GM12892 (cell line): ENCODE measurements at places on chromosomes 4 and X.

DNA sequence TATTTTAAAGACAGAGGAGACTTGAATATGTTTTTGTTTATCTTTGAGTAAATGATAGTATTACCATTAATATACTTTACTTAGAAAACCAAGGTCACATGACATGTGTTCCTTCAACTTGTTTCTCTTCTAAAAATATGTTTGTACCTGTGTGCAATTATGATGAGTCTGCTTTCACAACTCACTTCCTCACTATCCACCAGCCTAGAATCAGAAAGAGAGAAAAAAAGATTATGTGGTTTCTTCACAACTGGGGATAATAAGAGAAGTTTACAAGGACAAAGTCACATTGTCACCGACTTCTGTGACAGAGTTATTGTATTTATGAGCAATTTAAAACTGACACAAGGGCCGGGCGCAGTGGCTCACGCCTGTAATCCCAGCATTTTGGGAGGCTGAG lies 1112.1 kb downstream of the RPA4 start:
- DNase-seq: no peak

DNA sequence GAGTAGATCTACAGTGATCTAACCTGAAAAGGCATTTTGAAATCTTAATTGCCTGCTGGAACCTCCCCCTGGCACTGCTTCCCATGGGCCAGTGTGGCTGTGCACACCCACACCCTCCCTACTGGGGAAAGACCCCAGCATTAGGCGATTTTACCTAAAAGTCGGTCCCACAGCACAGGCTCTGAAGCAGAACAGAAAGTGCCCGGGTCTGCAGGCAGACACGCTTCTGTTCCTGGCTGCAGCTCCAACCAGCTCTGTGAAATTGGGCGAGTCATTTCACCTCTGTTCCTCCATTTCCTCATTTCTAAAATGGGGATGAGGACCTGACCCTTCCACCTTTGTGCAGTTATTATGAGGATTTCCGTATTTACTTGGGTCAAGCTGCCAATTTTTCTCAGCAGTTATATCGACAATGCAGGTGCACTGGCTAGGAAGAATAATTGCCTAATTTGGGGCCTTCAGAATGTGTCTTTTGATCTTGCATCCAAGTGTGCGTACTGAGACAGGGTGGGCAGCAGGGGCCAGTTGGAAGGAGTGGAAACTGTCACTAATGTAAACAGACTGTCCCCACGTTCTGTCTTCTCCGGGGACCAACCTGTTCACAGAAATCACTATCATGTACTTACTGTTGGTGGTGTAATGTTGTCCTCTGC lies 7.1 kb downstream of the KLF3 start:
- DNase-seq: no peak

DNA sequence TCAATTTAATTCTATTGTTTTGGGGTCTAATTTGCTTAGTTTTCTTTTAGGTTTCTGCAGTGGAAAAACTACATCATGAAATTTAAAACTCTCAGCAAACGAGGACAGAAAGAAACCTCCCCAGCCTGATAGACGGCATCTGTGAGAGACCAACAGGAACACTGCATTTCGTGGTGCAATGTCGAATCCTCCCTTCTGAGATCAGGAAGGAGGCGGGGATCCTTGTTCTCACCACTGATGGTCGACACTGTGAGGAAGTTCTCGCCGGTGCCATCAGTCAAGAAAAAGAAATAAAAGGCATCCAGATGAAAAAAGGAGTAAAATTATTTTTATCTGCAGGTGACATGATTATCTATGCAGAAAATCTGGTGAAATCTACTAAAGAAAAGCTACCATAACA lies 16.5 kb downstream of the GAK start:
- DNase-seq: no peak

DNA sequence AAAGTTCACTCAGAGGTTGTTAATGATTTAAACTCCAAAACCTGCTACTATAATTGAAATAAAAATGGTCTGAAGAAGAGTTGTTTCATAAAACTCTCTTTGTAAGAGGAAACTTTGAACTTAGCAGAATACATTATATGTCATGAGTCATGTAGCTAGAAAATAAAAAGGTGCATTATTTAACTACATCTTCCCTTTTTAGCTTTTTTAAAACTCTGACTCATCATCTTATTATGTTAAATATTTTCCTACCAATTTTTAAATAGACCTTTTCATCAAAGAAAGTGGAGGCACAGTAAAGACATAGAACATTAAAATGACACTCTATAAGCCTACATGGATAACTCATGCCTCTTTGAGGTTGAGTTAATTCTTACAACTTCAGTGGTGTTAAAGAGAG lies 1.2 kb upstream of the ZNF827 start:
- no peak for DNase-seq

DNA sequence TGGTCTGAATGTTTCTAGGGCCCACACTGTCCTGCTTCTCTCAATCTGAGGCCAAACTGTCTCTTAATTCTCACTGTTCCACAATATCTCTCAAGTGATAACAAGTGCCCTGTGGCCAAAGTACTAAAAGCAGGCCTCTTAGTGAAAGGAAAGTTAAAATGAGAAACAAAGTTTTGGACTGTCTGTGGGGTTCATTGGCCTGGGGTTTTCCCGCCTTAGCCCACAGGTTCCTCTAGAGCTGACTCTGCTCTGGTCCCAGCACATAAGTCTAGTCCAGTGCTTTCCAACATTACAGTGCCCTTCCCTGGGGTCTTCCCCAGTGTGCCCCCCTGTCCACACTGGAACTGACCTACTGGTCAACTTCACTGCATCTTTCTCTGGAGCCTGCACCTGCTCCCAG lies 6.3 kb downstream of the MAGEB1 start:
- no peak for DNase-seq

DNA sequence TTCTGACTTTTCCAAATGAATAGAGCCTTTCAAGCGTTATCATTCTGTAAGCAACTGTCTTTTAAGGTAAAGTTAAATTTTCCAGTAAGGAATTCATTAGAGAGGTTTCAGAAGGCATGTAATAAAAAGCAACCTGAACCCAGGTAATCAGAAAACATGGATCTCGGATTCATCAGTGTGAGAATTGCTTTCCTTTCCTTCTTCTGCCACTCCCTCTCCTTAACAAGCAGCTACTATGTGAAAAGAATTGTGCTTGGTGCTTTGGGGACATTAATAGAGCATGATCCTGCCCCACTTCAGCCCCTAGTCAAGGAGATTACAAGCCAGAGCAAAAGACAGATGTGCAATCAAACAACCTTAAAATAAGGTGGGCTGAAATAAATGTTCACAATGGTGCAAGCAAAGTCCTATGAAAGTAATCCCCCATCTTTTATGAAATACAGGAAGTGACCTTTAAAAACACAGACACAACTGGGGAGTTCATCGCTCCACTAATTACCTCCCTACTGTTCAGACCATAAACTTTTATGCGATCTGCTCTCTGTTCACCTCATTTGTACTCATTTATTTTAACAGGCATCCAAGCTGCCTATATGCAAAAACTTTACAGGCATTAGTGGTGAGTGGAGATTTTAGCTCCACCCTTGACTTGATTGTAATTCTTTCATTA lies 122.9 kb upstream of the RASGEF1B start:
- DNase-seq: no peak

GRCh38 chrX:87578978-87579377 lies 61.4 kb downstream of the KLHL4 start:
- DNase-seq: no peak

DNA sequence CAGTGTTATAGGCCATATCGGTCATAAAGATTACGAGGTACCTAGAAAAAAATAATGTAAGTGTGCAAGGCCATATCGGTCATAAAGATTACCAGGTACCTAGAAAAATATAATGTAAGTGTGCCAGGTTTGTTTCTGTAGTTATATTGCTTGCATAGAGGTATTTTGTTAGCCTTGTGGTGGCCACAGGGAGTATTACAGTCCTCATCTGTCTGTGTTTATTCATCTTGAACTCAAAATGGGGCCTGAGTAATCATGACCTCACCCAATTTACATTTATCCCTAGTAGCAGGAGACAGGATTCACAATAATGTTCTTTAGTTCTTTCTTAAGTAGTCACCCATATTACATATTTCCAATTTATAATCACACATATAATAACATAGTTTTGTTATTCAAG lies 459.7 kb downstream of the MID1IP1 start:
- no peak for DNase-seq
